ENCODE measurements at places on chromosomes 6 and 20.

- DNase-seq = no peak
Measured at GRCh38 chr6:31267651-31268368, 4.1 kb downstream of the HLA-C start.

DNA sequence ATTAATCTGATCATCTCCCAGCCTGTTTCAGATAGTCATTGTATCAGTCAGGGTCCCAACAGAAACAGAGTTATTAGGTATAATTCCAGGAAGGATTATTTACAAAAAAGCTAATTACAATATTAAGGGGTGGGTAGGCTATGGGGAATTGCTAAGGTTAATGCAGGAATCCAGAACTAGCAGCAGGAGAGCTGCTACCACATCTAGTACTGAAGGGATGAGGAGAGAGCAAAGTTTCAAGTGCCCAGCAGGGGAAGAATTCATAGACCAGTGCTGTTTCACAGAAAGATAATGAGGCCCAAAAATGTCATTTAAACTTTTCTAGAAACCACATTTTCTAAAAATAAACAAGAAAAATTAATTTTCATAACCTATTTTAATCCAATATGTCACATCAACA lies 284.2 kb downstream of the HACE1 start:
- no peak for DNase-seq

DNA sequence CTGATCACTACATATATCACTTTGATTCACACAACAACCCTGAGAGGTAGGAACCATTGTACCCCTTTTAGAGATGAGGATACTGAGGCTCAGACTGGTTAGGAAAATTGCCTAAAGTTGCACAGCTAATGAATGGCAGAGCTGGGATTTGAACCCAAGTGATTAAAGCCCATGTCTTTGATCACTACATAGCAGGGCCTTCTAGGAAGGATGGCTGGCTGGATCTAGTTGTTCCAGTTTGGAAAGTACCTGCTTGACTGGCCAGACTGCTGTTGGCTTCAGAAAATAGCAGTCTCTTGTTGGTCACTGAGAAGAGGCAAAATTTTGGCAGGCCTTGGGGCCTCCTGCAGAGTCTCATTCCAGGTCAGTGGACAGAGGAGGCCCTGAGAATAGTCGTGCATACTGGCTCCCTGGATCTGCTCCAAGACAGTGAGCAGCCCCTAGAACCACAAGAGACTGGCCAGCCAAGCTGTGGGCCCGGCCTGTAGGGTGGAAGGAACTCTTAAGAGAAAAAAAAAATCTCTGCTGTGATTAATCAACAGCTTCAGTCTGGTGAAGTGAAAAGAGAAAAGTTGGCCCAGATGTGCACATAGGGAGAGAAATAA lies 17.5 kb downstream of the PPARD start:
- no peak for DNase-seq

DNA sequence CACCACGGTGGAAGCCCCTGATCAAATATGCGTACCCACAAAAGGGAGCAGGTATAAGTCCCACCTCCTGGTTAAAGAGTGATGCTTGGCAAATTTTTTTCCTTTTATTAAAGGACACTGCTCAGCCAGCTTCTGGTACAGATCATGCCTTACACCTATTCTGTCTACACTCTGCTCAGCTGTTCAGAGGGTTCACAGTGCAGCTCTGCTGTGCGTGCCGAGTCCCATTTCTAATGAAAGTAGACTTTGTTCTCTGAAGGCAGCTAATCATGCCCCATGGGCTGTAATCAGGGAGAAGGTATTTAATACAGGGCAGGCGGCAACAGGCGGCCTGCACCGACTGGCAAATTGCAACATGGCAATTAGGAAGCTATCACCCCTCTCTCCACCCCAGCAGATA lies 16.3 kb downstream of the LRRC73 start:
- no peak for DNase-seq

- no peak for DNase-seq
Measured at GRCh38 chr6:43291708-43292107, 6.4 kb upstream of the SLC22A7 start.
